ENCODE measurements at places on chromosomes 5 and 9.
A peak's percentile ranks its signal among the peaks of the same experiment; 100 is the strongest.

DNA sequence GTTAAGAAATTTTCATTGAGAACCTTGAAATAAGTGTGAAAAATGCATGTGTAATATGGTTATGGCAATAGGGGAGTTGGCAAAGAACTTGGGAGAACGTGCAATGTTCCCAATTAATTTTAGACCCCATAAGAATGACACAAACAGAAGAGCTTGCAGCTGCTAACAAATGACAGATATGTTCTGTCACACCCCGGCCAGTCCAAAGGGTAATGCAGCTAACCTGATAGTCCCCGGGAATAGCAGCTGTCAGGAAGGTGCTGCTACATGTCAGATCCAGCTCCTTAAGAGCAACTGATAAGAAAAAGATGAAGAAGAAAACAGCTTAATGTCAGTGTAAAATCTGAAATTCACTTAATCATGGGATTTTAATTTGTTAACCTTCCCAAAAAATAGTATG is 30.4 kb downstream of the SEMA5A start:
- no peak overlapping the region for H3K4me3 ChIP-seq
- H3K27me3 ChIP-seq = no peaks in the 10 kb centered on the region
- H3K4me1 ChIP-seq = no peaks in the 10 kb centered on the region
- no peak overlapping the region for H3K27ac ChIP-seq
- no peak for DNase-seq
- no peaks in the 10 kb centered on the region for H3K36me3 ChIP-seq

GRCh38 chr9:107323836-107324585 is 40.9 kb downstream of the RAD23B start:
- H3K27ac ChIP-seq = no peak overlapping the region
- DNase-seq = no peak
- no peaks in the 10 kb centered on the region for H3K4me1 ChIP-seq
- no peaks in the 10 kb centered on the region for H3K27me3 ChIP-seq

GRCh38 chr5:178216088-178216534 is 11.8 kb downstream of the HNRNPAB start:
- H3K4me3 ChIP-seq = no peak overlapping the region
- no peak overlapping the region for H3K27ac ChIP-seq
- no peaks in the 10 kb centered on the region for H3K27me3 ChIP-seq

DNA sequence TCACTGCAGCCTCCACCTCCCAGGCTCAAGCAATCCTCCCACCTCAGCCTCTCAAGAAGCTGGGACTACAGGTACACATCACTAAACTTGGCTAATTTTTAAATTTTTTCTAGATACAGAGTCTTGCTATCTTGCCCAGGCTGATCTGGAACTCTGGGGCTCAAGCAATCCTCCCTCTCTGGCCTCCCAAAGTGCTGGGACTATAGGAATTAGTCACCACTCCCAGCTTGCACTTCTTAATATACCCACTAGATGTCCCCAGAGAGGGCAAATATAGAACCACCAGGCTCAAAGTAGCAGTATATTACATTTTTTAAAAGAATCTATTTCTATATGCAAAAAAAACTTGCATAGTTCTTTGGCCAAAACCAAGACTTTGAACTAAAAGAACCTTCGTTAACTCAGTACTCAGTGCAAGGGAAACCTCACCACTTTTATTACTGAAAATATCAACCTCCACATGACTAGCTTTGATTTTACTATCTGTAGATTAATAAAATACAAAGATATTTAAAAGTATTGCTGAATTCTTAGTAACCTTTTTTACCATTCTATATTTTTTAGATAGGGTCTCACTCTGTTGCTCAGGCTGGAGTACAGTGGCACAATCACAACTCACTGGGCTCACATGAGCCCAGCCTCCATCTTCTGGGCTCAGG is 25.8 kb upstream of the HSD17B3 start:
- H3K4me1 ChIP-seq = no peaks in the 10 kb centered on the region
- H3K36me3 ChIP-seq = no peaks in the 10 kb centered on the region

DNA sequence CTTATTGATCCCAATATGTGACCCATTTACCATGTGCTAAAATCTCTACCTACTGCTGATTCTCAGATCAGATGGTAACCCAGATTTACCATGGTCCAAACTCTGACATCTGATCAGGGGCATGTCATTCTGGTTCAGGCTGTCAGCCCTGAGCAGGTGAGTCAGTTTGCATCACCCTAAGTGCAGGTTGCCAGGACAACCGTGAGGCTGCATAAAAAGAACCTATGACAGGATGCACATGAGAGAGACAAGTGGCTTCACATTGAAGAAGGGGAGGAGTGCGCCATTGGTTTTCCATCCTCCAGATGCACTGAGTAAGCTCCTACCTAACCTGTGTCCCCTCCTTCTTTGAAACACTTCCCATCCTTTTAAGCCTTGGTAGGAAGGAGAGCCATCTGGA is 801 bp upstream of the PRSS3 start:
- no peaks in the 10 kb centered on the region for H3K27me3 ChIP-seq
- DNase-seq = no peak
- no peaks in the 10 kb centered on the region for H3K36me3 ChIP-seq
- no peak overlapping the region for H3K4me3 ChIP-seq
- no peaks in the 10 kb centered on the region for H3K4me1 ChIP-seq

- no peaks in the 10 kb centered on the region for H3K27me3 ChIP-seq
- H3K36me3 ChIP-seq = no peaks in the 10 kb centered on the region
- H3K27ac ChIP-seq = no peak overlapping the region
- no peak for DNase-seq
- H3K4me3 ChIP-seq = no peak overlapping the region
Measured at GRCh38 chr9:69472101-69472620, 147.1 kb downstream of the ENTREP1 start.

GRCh38 chr9:17116400-17116837 is 18.4 kb upstream of the CNTLN start:
- no peaks in the 10 kb centered on the region for H3K27me3 ChIP-seq
- no peak overlapping the region for H3K27ac ChIP-seq
- DNase-seq = no peak

DNA sequence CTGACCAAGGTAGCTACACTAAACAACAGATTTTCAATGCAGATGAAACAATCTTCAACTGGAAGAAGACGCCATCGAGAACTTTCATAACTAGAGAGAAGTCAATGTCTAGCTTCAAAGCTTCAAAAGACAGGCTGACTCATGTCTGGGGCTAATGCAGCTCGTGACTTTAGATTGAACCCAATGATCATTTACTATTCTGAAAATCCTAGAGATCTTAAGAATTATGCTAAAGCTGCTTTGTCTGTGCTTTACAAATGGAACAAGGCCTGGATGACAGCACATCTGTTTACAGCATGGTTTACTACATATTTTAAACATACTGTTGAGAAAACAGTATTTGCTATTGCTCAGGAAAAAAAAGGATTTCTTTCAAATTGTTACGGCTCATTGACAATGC is 54.9 kb downstream of the RICTOR start:
- H3K4me1 ChIP-seq = no peaks in the 10 kb centered on the region
- no peak for DNase-seq
- H3K27ac ChIP-seq = no peak overlapping the region
- no peak overlapping the region for H3K4me3 ChIP-seq
- H3K27me3 ChIP-seq = no peaks in the 10 kb centered on the region
- H3K36me3 ChIP-seq = no peaks in the 10 kb centered on the region

DNA sequence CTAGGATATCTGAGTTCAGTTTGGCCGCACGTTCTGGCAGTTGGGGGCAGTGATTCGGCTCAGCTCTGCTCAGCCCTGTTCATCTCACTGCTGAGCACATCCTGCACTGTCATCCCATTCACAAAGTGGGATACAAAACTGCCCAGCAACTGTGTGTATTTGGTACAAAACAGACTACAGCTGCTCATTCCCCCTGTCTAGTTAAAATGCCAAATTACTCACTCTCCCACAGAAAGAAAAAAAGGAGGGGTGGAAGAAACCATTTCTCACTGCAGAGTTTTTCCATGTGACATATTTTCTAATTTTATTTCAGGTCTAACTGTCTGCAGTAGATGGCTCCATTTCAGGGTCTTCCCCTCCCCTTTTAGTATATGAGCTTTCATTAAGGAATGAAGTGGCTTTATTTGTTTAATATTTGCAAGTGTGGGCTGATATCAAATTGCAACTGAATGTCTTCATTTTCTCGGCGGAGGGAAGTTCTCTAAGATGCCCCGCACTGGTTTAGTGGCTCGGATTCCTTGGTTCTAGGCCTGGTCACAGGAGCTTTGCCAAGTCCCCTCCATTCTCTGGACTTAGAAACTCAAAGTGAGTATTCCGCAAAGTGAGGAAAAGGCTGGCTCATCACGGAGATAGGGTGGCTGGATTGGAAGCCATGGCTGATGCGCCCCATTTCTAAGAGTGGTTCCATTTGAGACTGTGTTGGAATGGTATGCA is 14.7 kb downstream of the COL15A1 start:
- H3K36me3 ChIP-seq = no peaks in the 10 kb centered on the region
- peak overlapping the region; percentile 76 for H3K27ac ChIP-seq
- DNase-seq = no peak

- no peak for DNase-seq
- no peaks in the 10 kb centered on the region for H3K4me1 ChIP-seq
- H3K36me3 ChIP-seq = no peaks in the 10 kb centered on the region
- H3K27ac ChIP-seq = no peak overlapping the region
- H3K4me3 ChIP-seq = no peak overlapping the region
Measured at GRCh38 chr5:137834498-137835049, 33.1 kb upstream of the MYOT start.

GRCh38 chr9:105339849-105340248 is 95.4 kb downstream of the SLC44A1 start:
- H3K27ac ChIP-seq = no peak overlapping the region
- no peaks in the 10 kb centered on the region for H3K27me3 ChIP-seq
- H3K36me3 ChIP-seq = peaks cover 5% of the 10 kb centered on the region
- no peak for DNase-seq
- no peak overlapping the region for H3K4me3 ChIP-seq

- no peak for DNase-seq
- H3K36me3 ChIP-seq = no peaks in the 10 kb centered on the region
Measured at GRCh38 chr5:103315455-103315854, 56.9 kb downstream of the MACIR start.

DNA sequence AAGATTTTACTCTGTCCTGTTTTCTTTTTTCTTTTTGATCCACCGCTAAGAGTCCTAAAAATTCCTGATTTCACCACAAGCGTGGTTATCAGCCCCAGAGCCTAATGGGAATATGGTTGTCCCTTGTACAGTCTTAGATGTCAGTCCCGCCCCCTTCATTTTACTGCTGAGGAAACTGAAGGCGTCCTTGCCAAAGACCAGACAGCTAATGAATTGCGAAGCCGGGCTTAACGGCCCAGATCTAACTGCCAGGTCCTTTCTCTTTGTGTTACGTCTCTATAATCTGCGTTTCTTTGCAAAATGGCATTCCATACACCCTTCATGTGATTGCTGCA is 497 bp downstream of the NSA2 start:
- H3K36me3 ChIP-seq = no peaks in the 10 kb centered on the region
- H3K27ac ChIP-seq = peak overlapping the region; percentile 79
- peaks cover 16% of the 10 kb centered on the region for H3K4me1 ChIP-seq
- H3K4me3 ChIP-seq = peak overlapping the region; percentile 82

GRCh38 chr5:107979900-107980299 is 309.2 kb upstream of the EFNA5 start:
- no peaks in the 10 kb centered on the region for H3K27me3 ChIP-seq
- no peaks in the 10 kb centered on the region for H3K4me1 ChIP-seq
- H3K4me3 ChIP-seq = no peak overlapping the region
- no peak for DNase-seq
- no peaks in the 10 kb centered on the region for H3K36me3 ChIP-seq

GRCh38 chr9:74719306-74719705 is 168.4 kb downstream of the TRPM6 start:
- no peak overlapping the region for H3K27ac ChIP-seq
- H3K36me3 ChIP-seq = no peaks in the 10 kb centered on the region
- DNase-seq = no peak
- H3K4me1 ChIP-seq = no peaks in the 10 kb centered on the region
- no peak overlapping the region for H3K4me3 ChIP-seq

DNA sequence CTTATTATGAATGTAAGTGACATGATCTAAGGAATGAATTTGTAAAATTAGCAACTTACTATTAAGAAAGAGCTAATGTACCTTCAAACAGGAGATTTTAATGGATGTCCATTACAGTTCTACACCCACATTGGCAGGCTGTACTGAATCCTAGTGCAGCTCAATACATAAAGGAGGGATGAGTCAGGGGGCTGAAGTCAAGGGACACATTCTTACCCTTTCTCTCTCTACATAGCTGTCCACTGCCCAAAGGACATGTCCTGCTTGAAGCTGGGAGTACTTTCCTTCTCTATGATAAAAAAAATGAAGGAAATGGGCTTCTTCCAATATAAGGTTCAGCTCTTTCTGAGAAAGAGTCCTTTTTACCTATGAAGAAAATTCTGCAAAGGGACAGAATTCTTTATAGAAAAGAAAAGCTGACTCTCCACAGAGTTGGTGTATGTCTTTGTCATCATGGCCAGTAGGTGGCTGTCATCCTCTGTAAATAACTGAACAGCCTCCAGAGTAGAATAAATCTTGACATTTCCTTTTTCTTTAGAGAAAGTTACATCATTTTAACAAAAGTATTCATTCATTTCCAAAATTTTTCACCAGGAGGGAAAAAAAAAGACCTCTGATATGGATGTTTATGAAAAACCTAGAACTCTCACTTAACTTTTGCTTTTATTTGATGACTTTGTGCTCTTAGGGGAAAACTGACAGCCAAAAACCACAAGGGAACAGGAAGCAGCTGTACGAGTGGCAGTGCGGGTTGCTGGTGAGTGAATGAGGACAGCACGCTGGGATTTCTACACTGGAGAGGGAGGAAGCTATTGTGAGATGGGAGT is 13.1 kb upstream of the IFNA14 start:
- H3K4me3 ChIP-seq = no peak overlapping the region
- DNase-seq = no peak
- H3K27ac ChIP-seq = no peak overlapping the region
- no peaks in the 10 kb centered on the region for H3K4me1 ChIP-seq
- H3K27me3 ChIP-seq = no peaks in the 10 kb centered on the region

DNA sequence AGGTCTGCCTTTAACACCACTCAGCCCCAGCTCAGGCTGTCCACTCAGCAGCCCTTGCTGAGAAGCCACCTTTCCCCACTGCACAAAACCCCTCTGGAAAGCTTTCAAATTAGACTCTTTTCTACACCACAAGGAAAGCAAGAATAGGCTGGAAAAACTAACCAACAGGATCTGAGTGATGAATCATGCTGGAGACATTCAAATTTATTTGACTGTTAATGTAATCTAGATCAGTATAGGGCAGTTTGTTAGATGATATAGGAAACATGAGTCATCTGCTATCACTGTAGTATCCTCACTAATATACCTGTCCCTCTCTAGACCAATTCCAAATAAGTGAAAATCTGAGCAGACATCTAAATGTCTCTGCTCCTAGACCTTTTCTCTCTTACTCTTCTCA is 127.8 kb upstream of the PAM start:
- H3K27me3 ChIP-seq = no peaks in the 10 kb centered on the region
- no peaks in the 10 kb centered on the region for H3K36me3 ChIP-seq

DNA sequence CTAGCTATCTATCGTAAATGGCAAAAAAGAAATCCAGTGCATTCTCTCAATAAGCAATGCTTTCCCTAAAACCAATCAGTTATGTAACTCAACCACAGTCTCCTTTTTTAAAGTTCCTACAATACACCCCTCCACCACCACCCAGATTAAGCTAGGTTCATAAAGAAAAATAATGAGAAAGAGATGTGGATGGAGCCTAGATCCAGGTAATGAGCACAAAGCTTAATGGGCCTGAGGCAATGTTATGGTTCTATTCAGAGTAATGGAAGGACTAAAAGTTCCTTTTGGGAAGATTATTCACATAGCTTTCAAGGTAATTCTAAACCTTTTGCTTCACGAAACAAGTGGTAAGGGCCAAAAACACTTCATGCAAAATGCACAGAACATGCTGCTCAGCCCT is 113.5 kb downstream of the MPDZ start:
- H3K27me3 ChIP-seq = no peaks in the 10 kb centered on the region
- H3K36me3 ChIP-seq = no peaks in the 10 kb centered on the region
